ENCODE measurements at places on chromosomes 16 and 17.
A peak's percentile ranks its signal among the peaks of the same experiment; 100 is the strongest.

GRCh38 chr16:2473999-2474876 is 689 bp upstream of the TBC1D24 start:
- peak; percentile 63 for ATAC-seq

GRCh38 chr16:49461517-49461951 is 87.9 kb downstream of the C16orf78 start:
- no peak for ATAC-seq

GRCh38 chr16:48632137-48632774 is 22.3 kb upstream of the N4BP1 start:
- no peak for ATAC-seq

- ATAC-seq = no peak
Observed at GRCh38 chr16:81581107-81581506, 136.5 kb downstream of the CMIP start.

DNA sequence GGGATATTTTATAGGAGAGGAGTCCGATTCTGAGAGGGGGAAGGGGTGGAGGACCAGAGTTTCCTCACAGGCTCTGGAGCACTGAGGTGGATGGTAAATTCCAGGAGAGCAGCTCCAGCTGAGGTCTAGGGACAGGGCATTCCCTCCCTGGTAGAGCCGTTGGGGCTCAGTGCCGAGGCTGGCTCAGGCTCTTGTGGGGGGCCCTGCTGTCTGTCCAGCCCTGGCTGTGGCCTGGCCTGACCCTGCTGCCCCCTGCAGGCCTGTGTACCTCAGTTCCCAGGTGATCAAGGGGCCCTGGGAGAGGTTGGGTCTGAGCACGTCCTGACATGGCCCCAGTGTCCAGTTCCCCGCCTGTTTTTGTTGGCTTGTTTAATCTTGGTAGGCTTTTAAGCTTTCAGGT is 16.8 kb downstream of the ZNF750 start:
- peak; percentile 42 for ATAC-seq

- ATAC-seq = no peak
Observed at GRCh38 chr17:69405096-69405495, 9.4 kb upstream of the MAP2K6 start.

- ATAC-seq = peak; percentile 87
Observed at GRCh38 chr16:19583665-19584300, 28.3 kb downstream of the VPS35L start.

GRCh38 chr16:12235110-12235509 is 258.6 kb downstream of the SNX29 start:
- ATAC-seq = peak; percentile 59

GRCh38 chr17:80262775-80263244 is 2.2 kb downstream of the RNF213 start:
- ATAC-seq = no peak

DNA sequence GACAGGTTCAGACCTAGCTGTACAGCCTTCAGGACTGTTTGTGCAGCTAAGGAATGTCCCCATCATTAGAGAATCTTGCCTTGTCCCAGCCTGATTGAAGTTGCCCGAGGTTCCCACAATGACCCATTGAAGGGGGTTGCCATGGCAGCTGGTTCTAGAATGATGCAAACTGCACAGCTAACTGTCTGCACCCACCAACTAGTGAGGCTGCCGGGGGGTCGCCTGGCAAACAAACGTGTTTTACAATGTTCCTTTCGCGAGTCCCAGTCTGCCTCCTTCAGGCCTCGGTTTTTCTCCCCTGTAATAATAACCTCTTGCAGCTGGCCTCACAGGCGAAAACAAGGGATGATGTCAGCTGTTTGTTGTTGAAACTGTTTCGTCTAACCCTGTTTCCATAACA is 5.5 kb downstream of the C16orf96 start:
- no peak for ATAC-seq

GRCh38 chr16:85174871-85175723 is 62.8 kb upstream of the CIBAR2 start:
- ATAC-seq = no peak

DNA sequence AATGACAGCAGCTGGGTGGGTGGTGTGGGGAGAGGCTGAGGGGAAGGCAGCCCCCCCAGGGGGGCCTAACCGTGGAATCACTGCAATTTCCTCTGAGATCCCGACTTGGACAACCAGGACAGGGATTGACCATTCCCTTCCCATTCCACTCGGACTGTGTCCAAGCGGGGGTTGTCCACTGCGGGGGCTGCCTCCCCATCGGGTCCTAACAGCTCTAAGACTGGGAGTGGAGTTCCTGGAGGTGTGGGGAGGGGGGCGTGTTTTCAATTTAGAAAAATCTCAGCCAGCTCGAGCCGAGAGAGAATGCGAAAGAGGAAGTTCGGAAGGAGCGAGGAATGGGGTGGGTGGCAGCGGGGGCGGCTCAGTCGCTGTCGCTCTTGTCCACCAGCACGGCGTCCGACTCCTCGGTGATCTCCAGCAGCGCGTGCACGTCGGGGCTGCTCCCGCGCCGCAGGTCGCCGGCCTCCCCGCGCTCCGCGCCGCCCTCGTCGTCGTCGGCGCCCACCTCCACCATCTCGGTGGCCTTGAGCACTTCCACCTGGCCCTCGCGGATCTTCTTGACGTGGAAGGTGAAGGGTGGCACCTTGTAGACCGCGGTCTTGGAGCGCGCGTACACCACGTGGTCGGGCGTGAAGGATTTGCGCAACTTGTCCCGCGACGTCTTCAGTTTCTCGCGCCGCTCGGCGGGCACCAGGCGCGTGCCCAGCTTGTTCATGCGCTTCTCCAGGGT is 16.2 kb upstream of the STAT3 start:
- ATAC-seq = no peak

GRCh38 chr16:79267146-79267545 is 333.4 kb downstream of the MAF start:
- ATAC-seq = no peak

DNA sequence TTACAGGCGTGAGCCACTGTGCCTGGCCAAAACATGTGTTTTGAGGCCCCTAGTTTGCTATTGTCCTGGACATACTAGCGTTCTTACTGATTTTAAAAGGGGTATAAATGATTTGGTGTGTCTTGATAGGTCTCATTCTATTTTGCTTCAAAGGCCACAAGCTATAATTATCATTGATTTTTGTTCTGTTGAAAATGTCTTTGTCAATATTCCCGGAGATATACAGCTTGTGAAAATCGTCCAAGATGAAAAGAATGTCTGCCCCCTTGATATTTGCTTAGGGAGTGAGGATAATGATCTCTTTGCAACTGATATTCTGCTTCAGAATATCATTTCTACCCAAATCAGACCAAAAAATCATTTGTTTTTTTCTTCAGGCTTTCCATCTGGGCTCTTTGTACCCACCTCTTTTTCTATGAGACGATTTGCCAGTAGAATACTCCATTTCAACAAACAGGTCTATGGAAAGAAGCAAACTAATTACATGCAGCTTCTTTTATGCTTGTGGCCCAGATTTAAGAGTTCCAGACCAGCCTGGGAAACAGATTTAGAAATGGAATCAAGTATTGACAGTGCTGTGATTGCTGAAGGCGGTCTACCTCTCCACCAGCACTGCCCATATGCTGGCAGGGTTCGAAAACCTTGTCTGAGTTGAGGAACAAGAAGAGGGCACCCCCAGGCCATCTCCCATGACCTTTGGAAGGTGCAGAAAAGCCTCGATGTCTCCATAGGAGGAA is 14.1 kb upstream of the ST6GALNAC1 start:
- no peak for ATAC-seq

- ATAC-seq = peak; percentile 46
Observed at GRCh38 chr16:49352892-49353291, 20.7 kb upstream of the C16orf78 start.

DNA sequence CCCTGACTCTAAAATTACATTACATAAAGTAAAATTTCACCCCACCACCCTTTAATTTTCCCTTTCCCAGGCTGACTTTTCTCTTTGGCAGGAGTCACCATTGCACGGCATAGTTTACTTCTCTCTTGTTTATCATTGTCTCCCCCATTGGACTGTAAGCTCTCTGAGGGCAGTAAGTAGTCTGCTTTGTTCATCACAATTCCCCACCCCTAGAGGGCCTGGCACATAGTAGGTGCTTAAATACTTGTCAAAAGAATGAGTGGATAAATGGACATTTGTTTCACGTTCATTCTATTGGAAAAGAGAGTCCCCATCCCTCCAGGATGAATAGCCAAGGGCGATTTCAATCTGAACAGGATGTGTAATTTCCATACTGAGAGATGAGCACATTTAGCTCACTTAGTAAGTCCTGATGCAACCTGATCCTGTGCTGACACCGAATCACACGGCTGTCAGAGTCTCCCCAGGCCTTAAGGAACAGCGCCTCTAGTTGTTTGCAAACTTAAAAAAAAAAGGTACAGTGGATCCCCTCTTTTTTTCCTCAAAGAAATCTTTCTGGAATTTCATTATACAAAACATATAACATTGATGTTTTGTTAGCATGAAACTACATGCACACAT is 54.0 kb downstream of the AKAP1 start:
- ATAC-seq = no peak

- peak; percentile 34 for ATAC-seq
Observed at GRCh38 chr17:41678411-41678906, 10.2 kb upstream of the EIF1 start.

DNA sequence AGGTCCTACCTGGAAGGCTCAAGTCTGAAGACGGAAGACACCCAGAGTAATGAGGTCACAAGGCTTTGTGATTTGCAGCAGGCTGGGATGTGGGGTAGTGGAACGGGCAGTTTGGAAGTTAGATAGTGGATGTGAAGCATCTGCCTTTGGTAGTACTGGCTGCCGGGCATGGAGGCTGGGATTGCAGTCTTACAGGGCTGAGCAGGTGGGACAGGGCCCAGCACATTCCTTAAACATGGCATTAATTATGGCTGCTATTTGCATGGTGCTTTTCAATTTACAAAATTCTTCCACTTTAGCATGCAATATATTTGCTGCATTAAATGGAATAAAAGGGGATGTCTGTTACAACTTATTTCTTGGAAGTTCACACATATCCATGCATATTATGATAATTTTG is 161.2 kb downstream of the UTP18 start:
- no peak for ATAC-seq

- ATAC-seq = peak; percentile 37
Observed at GRCh38 chr16:70252355-70252988, 732 bp upstream of the EXOSC6 start.

- no peak for ATAC-seq
Observed at GRCh38 chr17:48737330-48738043, 8.9 kb upstream of the HOXB13 start.

DNA sequence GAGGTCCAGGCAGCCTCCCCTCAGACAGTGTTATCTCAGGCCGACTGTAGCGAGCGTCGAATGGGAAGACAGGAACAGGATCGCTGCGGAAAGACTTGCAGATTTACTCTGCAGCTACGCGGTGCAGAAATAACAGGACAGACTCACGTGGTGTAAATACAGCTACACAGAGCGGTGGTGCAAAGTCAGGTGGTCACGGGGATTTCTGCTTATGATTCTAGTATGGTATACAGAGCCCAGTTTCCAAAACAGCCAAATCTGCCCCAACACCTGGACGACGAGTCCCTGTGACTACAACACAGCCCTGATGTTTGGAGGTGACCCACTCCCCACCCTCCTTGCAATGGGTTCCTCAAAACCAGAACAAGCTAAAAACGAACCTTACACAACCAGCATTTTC is 40.6 kb upstream of the ABR start:
- no peak for ATAC-seq

DNA sequence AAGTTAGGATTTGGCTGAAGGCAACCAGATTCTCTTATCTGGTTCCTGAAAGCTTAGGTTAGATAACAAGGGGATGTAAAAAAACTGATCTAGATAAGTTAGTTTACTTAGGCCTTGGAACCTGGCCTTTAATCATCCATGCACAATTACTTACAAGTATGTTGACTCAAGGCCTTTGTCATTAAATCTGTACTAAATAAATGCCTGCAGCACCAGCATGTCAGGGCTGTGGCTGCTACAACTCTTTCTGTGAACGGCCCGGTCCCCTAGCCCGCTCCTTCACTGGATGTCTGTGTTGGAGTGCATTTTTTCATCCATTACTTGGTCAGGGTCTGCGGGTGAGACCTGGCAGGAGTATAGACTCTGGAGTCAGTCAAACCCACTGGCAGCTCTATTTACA is 48.4 kb upstream of the ALDH3A1 start:
- ATAC-seq = no peak

- no peak for ATAC-seq
Observed at GRCh38 chr17:6681176-6681575, 29.6 kb downstream of the C17orf100 start.

- no peak for ATAC-seq
Observed at GRCh38 chr16:87778476-87778829, 12.7 kb upstream of the KLHDC4 start.

Measured in SK-N-SH treated with all-trans-retinoic acid at 6 μM for 48 hours (cell line).